Large intestine (tissue), 12 donors: ENCODE measurements at places on chromosomes 16 and 17. TPM values are rescaled to one million over a fixed set of nuclear protein-coding genes. Genes with fewer than 3 reads are reported as not detected.

The SYT17 gene
- polyA plus RNA-seq, result 8.2 TPM

The FADS6 gene
- polyA plus RNA-seq, result 14.5 TPM

The GDPD3 gene
- 18.1 TPM for polyA plus RNA-seq

The SDR42E2 gene
- polyA plus RNA-seq, result 0.06 TPM

The TP53I13 gene
- polyA plus RNA-seq, result 77.0 TPM

The CNTNAP4 gene
- polyA plus RNA-seq, result 2.4 TPM

The SPATA32 gene
- polyA plus RNA-seq, result 0.24 TPM

The WNT9B gene
- not detected for polyA plus RNA-seq

The PSME3 gene
- polyA plus RNA-seq, result 71.4 TPM

- H3K4me3 ChIP-seq, result no peak overlapping the region
- no peaks in the 10 kb centered on the region for H3K27me3 ChIP-seq
- H3K27ac ChIP-seq, result no peak overlapping the region
- H3K36me3 ChIP-seq, result no peaks in the 10 kb centered on the region
Observed at GRCh38 chr17:31291820-31292219, 5.2 kb downstream of the OMG start.

DNA sequence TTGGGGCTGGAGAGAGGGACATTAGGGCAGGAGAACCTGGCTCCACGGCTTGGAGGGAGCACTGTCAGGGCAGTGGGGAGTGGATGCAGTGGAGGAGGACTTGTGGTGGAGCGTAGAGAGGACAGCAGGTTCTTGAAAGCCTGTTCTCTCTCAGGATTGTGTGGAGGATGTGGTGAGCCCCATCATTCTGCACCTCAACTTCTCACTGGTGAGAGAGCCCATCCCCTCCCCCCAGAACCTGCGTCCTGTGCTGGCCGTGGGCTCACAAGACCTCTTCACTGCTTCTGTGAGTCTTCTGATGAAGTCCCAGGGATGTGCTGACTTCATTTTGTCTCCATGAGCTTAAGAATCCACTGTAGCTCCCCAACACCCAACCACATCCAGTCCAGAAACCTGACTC, 13.5 kb downstream of the COX6A2 start:
- DNase-seq, result no peak
- no peak overlapping the region for H3K4me3 ChIP-seq
- H3K27ac ChIP-seq, result no peak overlapping the region
- no peaks in the 10 kb centered on the region for H3K4me1 ChIP-seq

- no peaks in the 10 kb centered on the region for H3K4me1 ChIP-seq
- no peak for DNase-seq
- no peak overlapping the region for H3K27ac ChIP-seq
- no peaks in the 10 kb centered on the region for H3K36me3 ChIP-seq
- no peaks in the 10 kb centered on the region for H3K27me3 ChIP-seq
Observed at GRCh38 chr17:70183508-70183907, 14.2 kb downstream of the KCNJ2 start.

- peaks cover 68% of the 10 kb centered on the region for H3K4me1 ChIP-seq
- H3K27ac ChIP-seq, result peak overlapping the region; percentile 75
- H3K27me3 ChIP-seq, result no peaks in the 10 kb centered on the region
- DNase-seq, result peak; percentile 95
- no peak overlapping the region for H3K4me3 ChIP-seq
- no peaks in the 10 kb centered on the region for H3K36me3 ChIP-seq
Observed at GRCh38 chr16:66899945-66900710, 18.6 kb downstream of the CDH16 start.

DNA sequence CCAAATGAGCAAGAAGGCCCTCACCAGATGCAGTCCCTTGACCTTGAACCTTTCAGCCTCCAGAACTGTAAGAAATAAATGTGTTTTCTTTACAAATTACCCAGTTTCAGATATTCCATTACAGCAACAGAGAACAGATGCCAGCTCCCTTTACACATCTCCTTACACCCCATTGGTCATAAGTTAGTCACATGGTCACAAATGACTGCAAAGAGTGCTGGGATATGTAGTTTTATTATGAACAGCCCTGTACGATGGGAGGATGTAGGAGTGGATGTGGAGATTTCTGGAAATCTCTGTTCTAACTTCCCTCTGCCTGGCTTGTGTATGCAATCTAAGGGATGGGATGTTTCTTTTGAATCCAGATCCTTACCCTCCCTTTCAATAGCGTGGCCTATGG, 13.3 kb upstream of the RPL38 start:
- no peaks in the 10 kb centered on the region for H3K36me3 ChIP-seq
- H3K4me1 ChIP-seq, result peaks cover 9% of the 10 kb centered on the region
- peak; percentile 22 for DNase-seq
- H3K4me3 ChIP-seq, result no peak overlapping the region
- H3K27me3 ChIP-seq, result peaks cover 16% of the 10 kb centered on the region

DNA sequence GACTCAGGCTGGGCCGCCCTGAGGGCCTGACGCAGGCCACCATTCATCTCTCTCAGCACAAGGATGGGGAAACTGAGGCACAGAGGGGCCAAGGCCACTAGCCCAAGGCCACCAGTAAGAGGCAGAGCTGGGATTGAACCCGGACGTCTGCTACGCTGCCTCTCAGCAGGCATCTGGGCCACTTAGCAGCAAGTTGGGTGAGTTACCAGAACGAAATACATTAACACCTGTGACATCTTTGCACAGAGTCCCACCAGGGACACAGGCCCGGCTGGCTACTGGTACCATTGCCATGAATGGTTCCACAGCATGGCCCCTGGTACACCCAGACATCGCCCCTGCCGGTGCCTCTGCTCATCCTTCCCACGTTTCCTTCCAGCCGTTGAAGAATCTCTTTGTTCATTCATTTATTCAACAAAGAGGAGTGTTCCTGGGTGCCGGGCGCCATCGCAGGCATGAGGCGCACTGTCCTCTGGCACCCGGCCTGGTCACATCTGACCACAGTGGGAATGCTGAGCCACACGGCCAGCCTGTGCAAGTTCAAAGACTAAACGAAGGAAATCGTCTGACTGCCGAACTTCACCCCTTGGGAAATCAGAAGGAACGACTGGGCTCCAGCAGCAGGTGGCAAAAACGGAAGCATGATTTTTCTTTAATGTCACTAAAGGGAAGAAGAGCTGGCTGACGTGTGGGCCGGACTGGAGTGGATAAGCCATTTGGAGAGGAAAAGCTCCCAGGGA, 7.4 kb upstream of the ZNF469 start:
- no peaks in the 10 kb centered on the region for H3K4me1 ChIP-seq
- no peak overlapping the region for H3K27ac ChIP-seq
- DNase-seq, result no peak
- H3K27me3 ChIP-seq, result peaks cover 2% of the 10 kb centered on the region
- no peaks in the 10 kb centered on the region for H3K36me3 ChIP-seq

GRCh38 chr17:77795685-77796084, 162.8 kb upstream of the TNRC6C start:
- H3K36me3 ChIP-seq, result no peaks in the 10 kb centered on the region
- H3K4me1 ChIP-seq, result no peaks in the 10 kb centered on the region
- peaks cover 42% of the 10 kb centered on the region for H3K27me3 ChIP-seq

- H3K27ac ChIP-seq, result no peak overlapping the region
- H3K4me1 ChIP-seq, result peaks cover 11% of the 10 kb centered on the region
- peaks cover 29% of the 10 kb centered on the region for H3K27me3 ChIP-seq
Observed at GRCh38 chr17:80984749-80985148, 6.9 kb upstream of the CHMP6 start.

- no peaks in the 10 kb centered on the region for H3K27me3 ChIP-seq
- H3K27ac ChIP-seq, result peak overlapping the region; percentile 98
- H3K36me3 ChIP-seq, result no peaks in the 10 kb centered on the region
Observed at GRCh38 chr16:81445966-81446906, 1.6 kb downstream of the CMIP start.

GRCh38 chr17:63740464-63741142, 996 bp downstream of the STRADA start:
- peak overlapping the region; percentile 89 for H3K4me3 ChIP-seq
- no peaks in the 10 kb centered on the region for H3K27me3 ChIP-seq
- no peaks in the 10 kb centered on the region for H3K4me1 ChIP-seq
- DNase-seq, result peak; percentile 63
- H3K36me3 ChIP-seq, result peaks cover 7% of the 10 kb centered on the region

DNA sequence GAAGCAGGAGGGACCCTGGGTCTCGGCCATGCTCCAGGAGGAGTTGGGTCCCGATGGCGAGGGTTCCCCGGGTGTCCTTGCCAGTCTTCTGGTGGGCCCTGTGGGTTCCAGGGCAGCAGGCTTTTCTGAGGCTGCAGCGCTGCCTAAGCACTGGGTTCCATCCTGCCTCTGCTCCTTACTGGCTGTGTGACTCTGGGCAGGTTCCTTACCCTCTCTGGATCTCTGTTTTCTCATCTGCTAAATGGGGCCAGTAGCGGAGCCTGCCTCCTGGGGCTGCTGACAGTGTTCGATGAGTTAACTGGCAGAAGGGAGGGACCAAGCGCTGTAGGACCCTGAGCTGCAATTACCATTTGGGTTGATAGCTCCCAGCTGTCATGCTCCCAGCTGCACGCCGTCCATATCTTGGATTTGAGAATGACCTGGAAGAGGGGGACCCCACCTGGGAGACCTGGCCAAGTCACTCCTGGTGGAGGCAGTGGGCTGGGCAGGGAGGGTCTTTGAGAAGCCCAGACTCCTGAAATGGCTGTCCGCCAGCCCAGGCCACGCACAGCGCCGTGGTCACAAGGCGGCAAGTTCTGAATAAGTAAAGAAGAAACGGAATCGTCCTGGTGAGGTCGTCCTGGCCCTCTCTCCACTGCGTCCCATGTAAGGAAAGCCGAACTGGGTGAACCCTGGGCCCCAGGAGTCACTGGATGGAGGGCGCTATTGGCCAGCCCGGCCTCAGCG, 47.2 kb upstream of the GSE1 start:
- H3K4me1 ChIP-seq, result peaks cover 62% of the 10 kb centered on the region
- H3K36me3 ChIP-seq, result no peaks in the 10 kb centered on the region
- H3K27ac ChIP-seq, result peak overlapping the region; percentile 69
- DNase-seq, result no peak

GRCh38 chr17:47810200-47810821, 11.3 kb downstream of the OSBPL7 start:
- peaks cover 68% of the 10 kb centered on the region for H3K36me3 ChIP-seq
- no peaks in the 10 kb centered on the region for H3K27me3 ChIP-seq
- peak overlapping the region; percentile 26 for H3K27ac ChIP-seq
- peaks cover 23% of the 10 kb centered on the region for H3K4me1 ChIP-seq
- DNase-seq, result peak; percentile 93
- H3K4me3 ChIP-seq, result no peak overlapping the region

DNA sequence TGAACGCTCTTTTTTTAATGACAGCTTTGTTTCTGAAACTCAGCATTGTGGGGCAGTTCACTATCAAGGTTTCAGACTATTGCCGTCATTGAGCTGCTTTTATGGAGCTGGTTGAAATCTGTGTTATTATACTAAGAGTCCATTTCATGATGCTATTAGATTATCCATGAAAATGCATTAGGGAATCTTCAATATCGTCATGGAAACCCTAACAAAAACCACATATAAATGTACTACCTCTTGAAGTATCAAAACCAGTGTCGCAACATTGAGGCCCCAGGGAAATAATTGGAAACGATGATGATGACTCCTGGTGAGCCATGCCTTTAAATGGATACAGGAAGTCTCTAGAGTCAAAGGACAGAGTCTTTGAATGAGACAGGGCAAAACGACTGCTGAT, 231.6 kb upstream of the CPHXL start:
- DNase-seq, result no peak
- no peaks in the 10 kb centered on the region for H3K27me3 ChIP-seq
- no peak overlapping the region for H3K27ac ChIP-seq
- H3K36me3 ChIP-seq, result no peaks in the 10 kb centered on the region
- H3K4me1 ChIP-seq, result no peaks in the 10 kb centered on the region

- H3K27ac ChIP-seq, result no peak overlapping the region
- peaks cover 5% of the 10 kb centered on the region for H3K27me3 ChIP-seq
- no peaks in the 10 kb centered on the region for H3K36me3 ChIP-seq
Observed at GRCh38 chr16:86899151-86899550, 320.8 kb downstream of the FOXL1 start.

DNA sequence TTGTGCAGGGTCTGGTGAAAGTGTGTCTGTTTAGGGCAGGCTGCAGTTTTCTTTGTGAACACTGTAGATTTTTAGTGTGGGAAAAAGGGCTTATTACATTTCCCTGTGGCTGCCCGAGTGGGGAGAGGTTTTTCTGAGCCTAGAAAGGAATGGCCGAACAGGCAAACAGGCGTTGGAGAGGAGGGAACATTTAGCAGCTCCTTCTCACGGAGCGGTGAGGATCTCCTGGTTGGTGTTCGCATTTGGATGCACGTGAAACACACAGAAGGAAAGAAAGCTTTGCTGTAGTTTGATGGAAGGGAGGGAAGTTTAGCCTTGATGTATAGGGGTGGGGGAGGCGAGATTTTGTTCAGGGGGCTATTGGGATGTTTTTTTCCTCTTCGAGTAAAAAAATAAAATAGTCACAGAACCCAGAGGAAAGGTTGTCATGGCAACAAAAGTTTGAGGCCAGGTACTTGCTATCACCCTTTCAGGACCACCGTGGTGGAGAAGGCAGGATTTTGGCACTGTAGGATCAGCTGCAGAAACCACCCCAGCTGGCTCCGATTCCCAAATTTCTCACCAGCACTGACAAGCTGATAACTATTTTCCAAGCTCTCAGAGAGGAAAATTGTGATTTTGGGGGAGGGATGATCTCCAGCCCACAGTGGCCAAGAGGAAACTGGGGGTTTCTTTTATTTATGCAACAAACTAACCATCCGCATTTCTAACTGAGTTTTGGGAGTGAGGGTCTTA, 3.5 kb downstream of the GSG1L start:
- H3K27me3 ChIP-seq, result peaks cover 52% of the 10 kb centered on the region
- no peak overlapping the region for H3K4me3 ChIP-seq
- no peaks in the 10 kb centered on the region for H3K4me1 ChIP-seq
- no peak overlapping the region for H3K27ac ChIP-seq
- DNase-seq, result no peak
- no peaks in the 10 kb centered on the region for H3K36me3 ChIP-seq

GRCh38 chr17:71380936-71381335, 739.9 kb upstream of the SOX9 start:
- H3K36me3 ChIP-seq, result no peaks in the 10 kb centered on the region
- DNase-seq, result no peak
- H3K4me1 ChIP-seq, result no peaks in the 10 kb centered on the region
- H3K4me3 ChIP-seq, result no peak overlapping the region
- H3K27ac ChIP-seq, result no peak overlapping the region

DNA sequence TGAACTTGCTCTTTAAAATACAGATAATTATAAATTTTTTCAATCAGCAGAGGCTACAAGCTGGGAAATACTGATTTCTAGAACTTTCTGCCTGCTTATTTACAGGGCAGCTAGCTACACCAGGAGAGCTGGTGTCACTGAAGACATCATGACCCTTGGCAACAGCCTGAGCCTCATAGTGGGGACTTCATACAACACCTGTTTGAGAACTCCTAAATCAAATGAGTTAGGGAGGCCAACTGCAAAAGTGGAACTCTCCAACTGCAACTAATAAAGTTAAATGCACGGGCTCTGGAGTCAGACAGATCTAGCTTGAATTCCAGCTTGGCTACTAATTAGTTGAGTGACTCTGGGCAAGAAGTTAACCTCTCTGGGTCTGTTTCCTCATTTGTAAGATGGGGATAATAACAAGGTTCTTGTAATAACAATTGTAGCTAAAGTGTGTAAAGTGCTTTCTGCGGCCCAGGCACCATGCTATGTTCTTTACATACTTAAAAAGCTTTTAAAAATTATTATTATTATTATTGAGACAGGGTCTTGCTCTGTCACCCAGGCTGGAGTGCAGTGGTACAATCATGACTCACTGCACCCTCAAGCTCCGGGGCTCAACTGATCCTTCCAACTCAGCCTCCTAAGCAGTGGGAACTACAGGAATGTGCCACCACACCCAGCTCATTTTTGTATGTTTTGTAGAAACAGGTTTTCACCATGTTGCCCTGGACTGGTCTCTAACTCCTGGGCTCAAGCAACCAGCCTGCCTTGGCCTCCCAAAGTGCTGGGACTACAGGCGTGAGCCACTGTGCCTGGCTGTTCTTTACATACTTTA, 33.4 kb downstream of the VAC14 start:
- peaks cover 56% of the 10 kb centered on the region for H3K36me3 ChIP-seq
- no peak overlapping the region for H3K27ac ChIP-seq
